ENCODE measurements at places on chromosomes 13 and 19.

GRCh38 chr13:112972258-112972657 lies 3.2 kb downstream of the MCF2L start:
- no peak for DNase-seq

- no peak for DNase-seq
Observed at GRCh38 chr19:7655581-7655980, 13.3 kb upstream of the RETN start.

DNA sequence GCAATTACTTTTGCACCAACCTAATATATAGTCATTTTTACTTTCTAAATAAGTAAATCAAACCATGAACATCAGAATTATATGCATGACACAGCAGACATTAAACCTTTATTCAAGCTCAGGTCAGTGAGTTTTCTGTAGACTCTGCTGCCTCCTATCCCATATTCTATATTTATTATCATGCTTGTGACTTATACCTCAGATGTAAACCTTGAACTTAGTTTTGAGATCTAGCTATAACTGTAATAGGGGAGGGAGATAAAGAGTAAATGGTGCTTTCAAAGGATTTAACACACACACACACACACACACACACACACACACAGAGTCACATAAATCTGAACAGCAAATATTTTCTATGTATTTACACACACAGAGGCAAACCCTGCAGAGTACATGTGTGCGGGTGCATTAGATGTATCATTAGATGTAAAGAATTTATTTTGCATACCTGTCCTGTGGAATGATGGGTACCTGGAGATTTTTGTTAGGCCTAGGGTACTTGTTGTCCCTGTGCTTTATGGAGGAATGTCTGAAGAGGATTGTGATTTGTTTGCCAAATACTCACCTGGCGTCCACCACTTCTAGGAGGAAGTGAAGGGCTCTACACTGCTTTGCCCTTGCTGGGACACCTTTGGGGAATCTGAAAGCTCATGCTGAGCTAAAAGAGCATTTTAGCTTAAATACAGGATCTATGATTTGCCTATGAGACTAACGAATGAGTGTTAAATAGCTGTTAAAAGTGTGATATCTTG lies 521.9 kb downstream of the KLF5 start:
- DNase-seq = no peak

- no peak for DNase-seq
Observed at GRCh38 chr13:39968646-39969475, 313.4 kb downstream of the COG6 start.

GRCh38 chr13:23979361-23980159 lies 82.3 kb upstream of the C1QTNF9B start:
- DNase-seq = no peak

GRCh38 chr13:99506634-99507033 lies 5.4 kb downstream of the TM9SF2 start:
- DNase-seq = no peak
